ENCODE measurements at places on chromosomes 2 and 18. TPM values are rescaled to one million over a fixed set of nuclear protein-coding genes. Genes with fewer than 3 reads are reported as not detected.
A peak's percentile ranks its signal among the peaks of the same experiment; 100 is the strongest.

The MIB1 gene
- 29.3 TPM for total RNA-seq

GRCh38 chr2:24304098-24304497 is 56.2 kb downstream of the ITSN2 start:
- DNase-seq: peak; percentile 63

DNA sequence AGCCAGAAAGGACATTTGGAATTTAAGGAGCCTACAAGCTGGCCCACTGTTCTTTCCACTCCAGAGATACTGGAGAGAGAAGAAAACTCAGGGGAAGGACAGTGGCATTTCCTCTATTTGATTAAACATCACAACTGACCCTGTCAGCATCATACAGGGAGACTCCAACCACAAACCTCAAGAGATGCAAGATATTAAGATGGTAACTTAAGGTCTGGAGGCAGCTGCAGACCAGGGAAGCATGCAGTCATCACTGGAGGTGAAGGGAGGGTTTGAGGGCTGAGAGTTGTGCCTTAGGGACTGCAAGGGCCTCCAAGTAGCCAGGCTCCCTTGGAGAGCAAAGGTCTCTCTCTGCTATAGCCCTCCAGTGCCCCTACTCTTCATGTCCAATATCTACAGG is 67.4 kb downstream of the RNF152 start:
- no peak for DNase-seq

DNA sequence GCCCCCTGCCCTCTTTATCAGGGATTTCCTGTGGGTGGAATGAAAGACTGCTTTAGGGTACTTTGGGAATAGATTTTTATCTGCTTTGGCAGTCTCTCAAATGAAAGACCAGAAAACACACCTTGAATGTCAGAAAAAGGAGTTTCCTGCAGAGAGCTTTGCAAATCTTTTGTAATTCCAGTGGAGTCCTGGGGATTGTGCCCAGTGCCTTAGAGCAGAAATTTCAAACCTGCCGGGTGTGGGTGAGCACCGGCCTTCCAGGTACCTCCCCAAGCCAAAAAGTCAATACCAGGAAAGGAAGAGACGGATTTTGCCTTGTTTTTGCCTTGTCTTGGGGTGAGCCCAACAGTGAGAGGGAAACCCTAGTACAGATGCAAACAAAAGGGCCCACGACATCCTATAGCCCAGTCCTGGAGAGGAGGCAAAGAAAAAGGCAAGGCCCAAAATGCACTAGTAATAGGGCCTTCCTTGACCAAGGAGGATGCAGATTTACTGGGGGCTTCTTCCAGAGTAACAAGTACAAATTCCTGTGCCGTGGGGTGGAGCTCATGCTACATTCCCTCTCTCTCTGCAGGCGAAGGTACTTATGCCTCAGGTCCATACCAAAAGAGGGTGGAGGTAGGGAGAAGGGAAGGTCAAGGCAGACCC is 36.4 kb downstream of the FOXI3 start:
- DNase-seq: no peak

The RIT2 gene
- total RNA-seq: not detected

The TIGD1 gene
- total RNA-seq: 3.7 TPM

GRCh38 chr2:106521016-106521415 is 33.9 kb downstream of the CD8B2 start:
- no peak for DNase-seq

The TRIM43B gene
- total RNA-seq: not detected
